ENCODE measurements at places on chromosomes 2 and 18.

- DNase-seq = no peak
These were observed 74.2 kb downstream of the DOCK10 start for GRCh38 chr2:224968051-224968450.

GRCh38 chr2:103525756-103526155 is 763.9 kb downstream of the TMEM182 start:
- no peak for DNase-seq

GRCh38 chr2:112087346-112088020 is 32.4 kb downstream of the TMEM87B start:
- peak; percentile 47 for DNase-seq

GRCh38 chr18:58695772-58696171 is 24.5 kb downstream of the MALT1 start:
- DNase-seq = no peak

DNA sequence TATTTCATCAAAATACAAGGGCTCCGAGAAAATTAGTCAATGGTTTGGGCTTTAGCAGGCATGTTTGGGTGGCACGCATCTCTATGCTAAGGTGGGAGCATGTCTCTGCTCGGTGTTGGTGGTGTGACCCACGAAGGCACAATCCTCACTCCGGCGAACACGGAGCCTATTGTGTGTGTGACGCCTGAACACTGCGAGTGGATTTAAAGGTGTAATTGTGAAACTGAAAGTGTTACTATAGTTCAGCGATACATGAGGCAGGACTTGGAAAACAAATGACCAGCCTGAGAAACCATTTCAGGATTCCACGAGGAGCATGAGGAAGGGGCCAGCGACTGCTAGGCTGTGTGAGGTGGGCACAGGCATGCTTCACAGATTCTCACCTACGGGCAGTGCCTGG is 41.7 kb upstream of the LDLRAD4 start:
- no peak for DNase-seq

DNA sequence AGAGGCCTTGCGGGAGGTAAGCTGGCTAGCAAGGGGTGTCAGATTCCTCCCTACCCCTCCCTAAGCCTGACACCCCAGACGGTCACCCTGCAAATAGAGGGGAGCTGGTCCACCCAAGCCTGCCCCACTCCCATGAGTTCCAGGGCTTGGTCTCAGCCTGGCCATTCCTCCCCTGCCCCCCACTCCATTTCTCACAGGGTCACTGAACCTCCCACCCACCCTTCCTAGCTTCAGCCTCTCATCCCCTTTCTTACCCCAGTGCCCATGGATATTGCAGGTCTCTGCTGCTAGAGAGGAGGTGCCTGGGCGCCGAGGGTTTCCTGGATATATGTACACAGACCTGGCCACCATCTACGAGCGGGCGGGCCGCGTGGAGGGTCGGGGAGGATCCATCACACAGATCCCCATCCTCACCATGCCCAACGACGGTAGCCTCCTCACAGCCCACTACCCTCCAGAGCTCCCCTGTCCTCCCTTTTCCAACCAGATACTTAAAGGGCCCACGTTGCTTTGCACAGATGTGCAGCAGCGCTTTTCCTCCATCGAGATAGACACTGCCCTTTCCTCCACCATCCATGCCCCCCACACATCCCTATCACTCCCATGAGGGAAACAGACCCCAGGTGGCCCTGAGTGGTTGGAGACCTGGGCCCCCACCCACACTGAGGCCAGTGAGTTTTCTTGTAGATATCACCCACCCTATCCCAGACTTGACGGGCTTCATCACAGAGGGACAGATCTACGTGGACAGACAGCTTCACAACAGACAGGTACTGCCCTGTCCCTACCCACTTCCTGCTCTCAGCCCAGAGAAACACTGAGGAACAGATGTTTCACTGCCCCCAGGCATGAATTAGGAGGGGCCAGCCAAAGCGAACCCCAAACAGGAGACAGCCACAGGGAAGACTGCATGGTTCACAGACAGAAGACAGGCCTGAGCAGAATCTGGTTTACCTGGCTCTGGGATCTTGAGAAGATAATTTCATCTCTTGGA is 15.2 kb upstream of the ANKRD53 start:
- DNase-seq = no peak

- no peak for DNase-seq
These were observed 796.1 kb downstream of the DCDC2C start for GRCh38 chr2:4499316-4500030.

- DNase-seq = no peak
These were observed 48.4 kb downstream of the NPPC start for GRCh38 chr2:231877533-231878456.

DNA sequence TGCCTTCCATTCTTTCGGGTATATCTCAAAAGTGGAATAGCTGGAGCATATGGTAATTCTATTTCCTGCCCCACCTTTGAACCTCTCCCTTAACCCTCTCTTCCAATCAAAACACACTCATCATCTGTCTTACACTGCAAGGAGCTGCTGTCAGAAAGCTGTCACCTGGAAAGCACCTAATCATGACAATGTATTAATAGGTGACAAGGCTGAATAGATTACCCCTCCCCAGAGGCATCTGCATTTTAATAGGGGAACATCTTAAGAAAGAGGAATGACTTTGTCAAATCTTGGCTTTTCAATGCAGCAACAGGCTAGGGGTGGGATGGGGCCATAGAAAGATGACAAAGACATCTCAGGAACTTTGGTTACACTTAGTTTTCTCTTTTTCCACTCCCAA is 41.3 kb downstream of the CHMP3 start:
- no peak for DNase-seq

DNA sequence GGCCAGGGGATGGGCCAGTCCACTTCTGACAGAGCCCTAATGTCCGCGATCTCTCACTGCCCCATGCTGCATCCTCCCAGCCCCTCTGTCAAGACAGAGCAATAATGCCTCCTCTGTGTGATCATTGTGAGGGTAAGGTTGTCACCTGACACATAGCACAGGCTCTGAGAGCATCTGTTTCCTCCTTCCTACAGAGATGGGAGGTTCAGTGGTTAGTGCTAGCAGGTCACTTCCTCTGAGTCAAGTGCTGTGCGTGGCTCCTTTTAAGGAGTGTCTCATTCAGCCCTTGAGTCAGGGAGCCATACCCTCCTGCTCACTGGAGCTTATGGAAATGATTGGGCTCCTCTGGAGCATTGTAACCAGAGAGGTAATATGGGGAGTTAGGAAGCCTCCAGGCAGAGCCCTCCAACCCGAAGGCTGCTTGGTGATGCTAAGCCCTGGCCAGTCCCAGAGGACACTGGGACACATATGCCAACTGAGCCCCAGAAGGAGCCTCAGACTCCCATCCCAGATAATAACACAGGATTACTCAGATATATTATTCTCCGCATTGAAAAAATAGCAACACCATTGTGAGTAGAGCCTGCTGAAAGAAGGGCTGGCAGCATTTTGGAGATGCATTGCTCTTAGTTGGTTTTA is 189.0 kb downstream of the GALNT1 start:
- no peak for DNase-seq

DNA sequence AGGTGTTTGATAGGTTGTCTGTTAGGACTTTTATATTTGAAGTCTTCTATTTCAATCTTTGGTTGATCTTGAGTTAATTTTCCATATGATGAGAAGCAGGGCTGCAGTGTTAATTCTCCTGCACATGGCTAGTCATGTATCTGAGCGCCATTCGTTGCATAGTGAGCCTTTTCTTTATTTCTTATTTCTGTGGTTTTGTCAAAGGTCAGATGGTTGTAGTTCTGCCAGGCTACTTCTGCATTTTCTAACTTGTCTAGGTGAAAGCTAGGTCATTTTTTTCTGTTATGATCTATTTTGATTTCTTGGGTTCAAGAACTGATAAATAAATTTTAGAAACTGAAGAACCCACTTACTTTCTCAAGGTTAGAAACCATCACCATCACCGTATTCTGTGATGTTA is 56.7 kb downstream of the CCDC74A start:
- DNase-seq = no peak

- DNase-seq = no peak
These were observed 5.2 kb upstream of the DNAJB2 start for GRCh38 chr2:219273937-219274336.

GRCh38 chr2:31127931-31128330 is 10.3 kb downstream of the GALNT14 start:
- DNase-seq = no peak

- no peak for DNase-seq
These were observed 126.9 kb upstream of the NCK2 start for GRCh38 chr2:105617631-105618350.

- DNase-seq = no peak
These were observed 115.3 kb downstream of the BCL11A start for GRCh38 chr2:60438131-60438530.

- no peak for DNase-seq
These were observed 86.7 kb upstream of the MSTN start for GRCh38 chr2:190149200-190149599.

DNA sequence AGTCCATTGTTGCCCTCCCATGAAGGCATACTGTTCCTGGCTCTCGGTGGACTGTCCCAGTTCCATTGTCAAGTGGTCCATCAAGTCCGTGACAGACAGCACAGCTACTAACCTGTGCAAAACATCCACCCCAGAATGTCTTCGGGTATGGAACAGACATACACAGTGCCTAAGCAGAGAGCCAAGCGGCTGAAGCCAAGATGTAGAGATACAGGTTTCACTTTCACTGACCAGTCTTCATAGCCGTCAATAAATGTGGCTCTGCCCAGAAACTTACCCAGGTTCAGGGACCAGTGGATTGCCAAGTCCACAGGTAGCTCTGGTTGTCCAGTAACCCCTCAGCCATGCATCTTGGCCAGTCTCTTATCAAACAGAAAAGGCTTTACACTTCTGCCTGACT is 10.7 kb upstream of the PAPOLG start:
- no peak for DNase-seq

- no peak for DNase-seq
These were observed 53.4 kb upstream of the ODC1 start for GRCh38 chr2:10501451-10501961.

GRCh38 chr2:227661025-227661649 is 5.5 kb upstream of the SCYGR5 start:
- no peak for DNase-seq

DNA sequence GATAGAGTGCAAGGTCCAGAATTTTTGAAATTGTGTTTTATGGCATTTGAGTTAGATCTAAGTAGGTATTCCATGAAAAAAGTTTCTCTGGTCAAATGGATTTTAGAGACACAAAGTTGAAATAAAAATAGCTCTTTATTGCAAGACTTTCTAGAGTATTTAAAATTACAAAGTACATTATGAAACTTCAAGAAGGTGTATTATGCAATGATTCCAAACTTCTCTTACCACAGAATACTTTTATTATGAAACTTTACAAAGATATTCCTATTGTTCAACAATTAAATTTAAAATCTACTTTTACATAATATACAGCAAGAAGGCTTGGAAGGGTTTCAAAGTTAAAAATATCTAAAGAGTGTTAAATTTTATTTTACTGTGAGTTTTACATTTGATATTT is 65.9 kb downstream of the CALCRL start:
- no peak for DNase-seq

DNA sequence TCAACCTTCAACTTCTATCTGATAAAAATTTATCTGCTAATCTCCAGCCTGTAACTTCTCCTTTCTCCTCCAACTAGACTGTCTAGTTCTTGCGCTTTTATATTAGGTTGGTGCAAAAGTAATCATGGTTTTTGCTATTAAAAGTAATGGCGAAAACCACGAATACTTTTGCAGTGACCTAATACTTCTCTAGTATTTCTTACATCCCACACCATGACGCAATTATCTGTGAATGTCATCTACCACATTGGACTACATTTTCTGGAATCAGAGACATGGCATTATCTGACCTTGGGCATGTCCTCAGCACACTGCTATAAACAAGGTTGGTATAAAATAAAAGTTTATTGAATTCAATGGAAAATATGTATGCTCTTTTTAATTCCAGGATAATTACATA is 370.2 kb upstream of the LYPD1 start:
- no peak for DNase-seq

- DNase-seq = peak; percentile 56
These were observed 73.2 kb downstream of the MBP start for GRCh38 chr18:77059294-77059916.

DNA sequence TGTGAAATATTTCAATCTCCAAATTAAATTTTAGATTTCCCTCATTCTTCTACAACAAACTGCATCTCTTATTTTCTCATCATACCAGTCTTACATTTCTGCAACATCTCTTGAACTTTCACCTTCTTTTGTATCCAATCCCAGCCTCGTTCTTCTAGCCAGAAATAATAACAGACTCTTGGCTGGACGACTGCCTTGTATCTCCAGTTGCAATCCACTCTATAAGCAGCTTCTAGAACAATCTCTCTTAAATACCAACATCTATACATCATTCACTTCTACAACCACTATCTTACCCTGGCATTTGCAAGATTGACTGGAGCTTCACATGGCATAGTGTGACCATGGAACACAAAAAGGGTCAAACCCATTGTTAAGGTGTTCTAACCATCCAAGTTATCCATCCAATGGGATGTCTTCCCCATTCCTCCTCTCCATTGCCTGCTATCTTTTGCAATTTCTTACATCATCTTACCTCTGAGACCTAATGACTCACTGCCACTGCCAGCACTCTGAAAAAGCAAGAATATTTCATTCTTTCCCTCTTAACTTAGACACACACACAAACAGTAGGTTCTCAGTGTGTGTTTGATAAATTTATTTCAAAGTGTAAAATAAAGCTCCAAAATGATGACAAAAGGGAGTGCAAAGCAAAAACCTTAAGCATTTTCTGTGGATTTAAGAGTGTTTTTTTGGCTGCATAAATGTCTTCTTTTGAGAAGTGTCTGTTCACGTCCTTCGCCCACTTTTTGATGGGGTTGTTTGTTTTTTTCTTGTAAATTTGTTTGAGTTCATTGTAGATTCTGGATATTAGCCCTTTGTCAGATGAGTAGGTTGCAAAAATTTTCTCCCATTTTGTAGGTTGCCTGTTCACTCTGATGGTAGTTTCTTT is 145.6 kb downstream of the METTL4 start:
- no peak for DNase-seq

DNA sequence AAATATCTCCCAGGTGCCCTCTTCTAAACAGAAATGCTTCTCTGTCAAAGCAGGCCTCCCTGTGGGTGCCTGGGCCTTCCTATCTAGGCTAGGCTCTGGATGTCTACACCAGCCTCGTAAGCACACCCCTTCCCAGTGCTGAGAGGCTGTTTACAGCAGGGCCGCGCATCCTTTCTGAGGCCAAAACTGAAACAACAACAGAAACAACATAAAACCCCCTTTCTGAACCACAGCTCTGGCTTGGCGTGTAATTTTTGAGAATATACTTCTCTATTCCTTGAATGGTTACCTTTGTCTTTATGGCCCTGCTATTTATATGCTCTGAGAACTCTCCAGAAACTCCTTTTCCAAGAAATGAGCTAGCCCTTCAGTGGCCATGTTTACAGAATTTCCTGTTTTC is 118.4 kb downstream of the BCL2L11 start:
- no peak for DNase-seq

- no peak for DNase-seq
These were observed 23.5 kb upstream of the RPL37A start for GRCh38 chr2:216474925-216475670.

- peak; percentile 35 for DNase-seq
These were observed 954 bp downstream of the CCNT2 start for GRCh38 chr2:134919341-134920210.

DNA sequence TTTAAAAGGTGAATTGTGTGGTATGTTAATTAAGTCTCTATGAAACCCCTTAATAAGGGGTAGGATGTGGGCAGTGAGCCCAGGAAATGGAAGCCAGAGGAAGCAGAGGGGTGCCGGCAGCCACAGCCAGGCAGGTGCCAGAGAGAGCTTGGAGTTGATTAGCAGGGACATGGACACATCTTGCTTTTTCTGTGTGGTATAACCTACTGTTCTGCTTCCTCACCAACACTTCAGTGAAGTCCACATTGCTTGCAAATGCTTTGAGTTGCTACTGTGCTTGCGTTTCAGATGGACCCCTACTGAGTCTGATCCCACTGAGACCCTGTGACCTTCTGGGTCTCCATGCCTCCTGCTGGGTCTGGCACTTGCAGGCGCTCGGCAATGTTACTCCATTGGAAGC is 30.3 kb upstream of the ARHGEF4 start:
- DNase-seq = no peak
